RKO (cell line): ENCODE measurements at places on chromosomes 16 and 17.

DNA sequence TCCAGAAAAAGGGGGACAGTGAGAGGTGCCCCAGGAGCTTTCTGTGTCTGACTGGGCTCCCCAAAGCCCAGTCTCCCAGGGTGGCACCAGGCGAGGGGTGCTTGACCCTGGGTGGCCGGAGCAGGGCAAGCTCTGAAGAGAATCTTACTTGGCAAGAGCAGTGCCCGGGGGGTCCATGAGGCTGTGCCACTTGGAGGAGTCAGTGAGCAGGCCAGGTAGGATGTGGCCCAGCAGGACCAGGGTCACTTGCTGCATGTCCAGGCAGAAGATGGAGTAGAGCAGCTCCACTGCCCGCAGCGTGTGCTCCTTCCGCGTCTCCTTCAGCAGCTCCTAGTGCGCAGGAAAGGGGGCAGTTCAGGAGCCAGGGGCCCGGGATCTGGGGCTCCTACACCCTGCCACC, 7.3 kb downstream of the CSF3 start:
- DNase-seq: no peak

DNA sequence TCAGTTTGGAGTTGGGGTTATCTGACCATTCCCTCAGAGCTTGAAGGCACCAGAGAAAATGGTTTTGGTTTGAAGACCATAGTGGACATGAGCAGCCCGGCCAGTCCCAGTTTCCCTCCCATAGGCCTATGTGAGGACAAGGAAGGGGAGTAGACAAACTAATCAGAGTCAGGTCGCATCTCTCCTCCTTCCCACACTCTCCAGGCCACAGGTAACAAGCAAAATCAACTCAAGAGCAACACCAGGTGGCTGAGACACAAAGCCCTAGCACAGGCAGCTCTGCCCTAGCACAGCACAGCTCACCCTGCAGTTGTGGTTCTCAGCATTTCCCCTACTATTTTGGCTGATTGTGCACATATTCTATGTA, 7.2 kb downstream of the SUPT4H1 start:
- no peak for DNase-seq

DNA sequence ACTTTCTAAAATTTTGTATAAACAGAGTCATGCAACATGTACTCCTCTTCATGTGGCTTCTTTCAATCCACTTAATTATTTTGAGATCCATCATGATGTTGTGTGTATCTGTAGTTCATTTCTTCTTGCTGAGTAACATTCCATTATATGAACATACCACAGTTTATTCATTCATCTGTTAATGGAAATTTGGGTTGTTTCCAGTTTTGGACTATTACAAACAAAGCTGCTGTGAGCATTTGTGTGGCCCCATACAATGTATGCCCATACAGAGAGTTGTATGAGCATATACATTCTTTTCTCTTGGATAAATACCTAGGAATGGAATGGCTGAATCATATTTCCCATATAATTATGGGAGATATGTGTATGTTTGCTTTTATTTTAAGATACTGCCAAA, 85.6 kb downstream of the CLEC16A start:
- DNase-seq: no peak

- no peak for DNase-seq
Observed at GRCh38 chr16:30104492-30104891, 8.5 kb upstream of the YPEL3 start.

DNA sequence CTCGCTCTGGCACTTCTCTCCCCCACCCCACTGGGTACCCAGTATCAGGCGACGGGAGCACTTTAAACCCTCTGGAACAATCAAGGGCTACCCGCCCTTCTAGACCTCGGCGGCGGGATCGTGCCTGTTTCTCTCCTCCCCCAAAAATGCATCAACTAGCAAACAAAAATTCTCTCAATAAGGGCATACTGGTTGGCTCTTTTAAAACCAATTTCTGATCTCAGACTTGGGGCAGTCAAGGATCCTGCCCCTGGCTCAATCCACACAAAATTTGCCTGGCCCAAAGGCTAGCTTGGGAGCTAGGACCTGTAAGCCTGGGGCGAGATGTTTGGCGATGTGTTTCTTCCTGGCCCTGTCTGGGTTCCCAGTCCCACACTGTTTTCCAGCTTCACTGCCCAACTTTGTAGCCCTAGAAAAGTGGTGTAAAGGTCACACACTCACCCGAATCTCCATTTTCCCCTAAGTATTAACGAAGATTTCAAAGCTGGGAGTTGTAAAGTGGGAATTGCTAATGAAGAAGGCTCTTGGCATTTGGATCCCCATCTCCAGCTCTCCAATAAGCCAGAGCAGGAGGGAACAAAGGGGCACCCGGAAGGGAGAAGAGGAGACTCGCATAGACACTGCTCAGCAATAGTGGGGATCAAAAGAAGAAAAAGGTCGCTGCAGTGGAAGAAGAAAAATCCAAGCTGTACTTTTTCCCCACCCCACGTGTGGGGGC, 14.4 kb upstream of the HOXB2 start:
- no peak for DNase-seq

- no peak for DNase-seq
Observed at GRCh38 chr16:48504216-48504615, 105.8 kb downstream of the N4BP1 start.

DNA sequence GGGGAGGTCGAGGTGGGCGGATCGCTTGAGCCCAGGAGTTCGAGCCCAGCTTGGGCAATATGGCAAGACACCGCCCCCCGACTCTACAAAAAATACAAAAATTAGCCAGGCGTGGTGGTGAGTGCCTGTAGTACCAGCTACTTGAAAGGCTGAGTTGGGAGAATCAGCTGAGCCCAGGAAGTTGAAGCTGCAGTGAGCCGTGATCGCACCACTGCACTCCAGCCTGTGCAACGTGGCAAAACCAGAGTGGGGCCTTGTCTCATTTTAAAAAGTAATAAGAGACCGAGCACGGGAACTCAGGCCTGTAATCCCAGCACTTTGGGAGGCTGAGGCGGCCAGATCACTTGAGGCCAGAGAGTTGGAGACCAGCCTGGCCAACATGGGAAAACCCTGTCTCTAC, 24.4 kb upstream of the ABCC1 start:
- no peak for DNase-seq

- no peak for DNase-seq
Observed at GRCh38 chr17:12821376-12821940, 32.2 kb downstream of the ARHGAP44 start.

DNA sequence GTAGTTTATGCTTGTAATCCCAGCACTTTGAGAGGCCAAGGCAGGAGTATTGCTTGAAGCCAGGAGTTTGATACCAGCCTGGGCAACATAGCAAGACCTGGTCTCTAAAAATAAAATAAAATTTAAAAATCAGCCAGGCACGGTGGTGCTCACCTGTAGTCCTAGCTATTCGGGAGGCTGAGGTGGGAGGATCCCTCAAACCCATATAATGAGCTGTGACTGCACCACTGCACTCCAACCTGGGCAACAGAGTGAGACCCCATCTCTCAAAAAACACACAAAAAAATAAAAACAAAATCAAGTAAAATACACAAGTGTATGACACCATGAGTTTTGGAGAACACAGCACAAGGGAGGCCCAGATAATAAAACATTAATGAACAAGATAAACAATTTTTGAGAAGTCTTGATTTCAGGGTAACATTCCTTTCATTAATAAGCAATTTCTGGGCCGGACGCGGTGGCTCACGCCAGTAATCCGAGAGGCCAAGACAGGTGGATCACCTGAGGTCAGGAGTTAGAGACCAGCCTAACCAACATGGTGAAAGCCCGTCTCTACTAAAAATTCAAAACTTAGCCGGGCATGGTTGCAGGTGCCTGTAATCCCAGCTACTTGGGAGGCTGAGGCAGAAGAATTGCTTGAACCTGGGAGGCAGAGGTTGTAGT, 17.9 kb downstream of the PRPSAP1 start:
- DNase-seq: no peak

DNA sequence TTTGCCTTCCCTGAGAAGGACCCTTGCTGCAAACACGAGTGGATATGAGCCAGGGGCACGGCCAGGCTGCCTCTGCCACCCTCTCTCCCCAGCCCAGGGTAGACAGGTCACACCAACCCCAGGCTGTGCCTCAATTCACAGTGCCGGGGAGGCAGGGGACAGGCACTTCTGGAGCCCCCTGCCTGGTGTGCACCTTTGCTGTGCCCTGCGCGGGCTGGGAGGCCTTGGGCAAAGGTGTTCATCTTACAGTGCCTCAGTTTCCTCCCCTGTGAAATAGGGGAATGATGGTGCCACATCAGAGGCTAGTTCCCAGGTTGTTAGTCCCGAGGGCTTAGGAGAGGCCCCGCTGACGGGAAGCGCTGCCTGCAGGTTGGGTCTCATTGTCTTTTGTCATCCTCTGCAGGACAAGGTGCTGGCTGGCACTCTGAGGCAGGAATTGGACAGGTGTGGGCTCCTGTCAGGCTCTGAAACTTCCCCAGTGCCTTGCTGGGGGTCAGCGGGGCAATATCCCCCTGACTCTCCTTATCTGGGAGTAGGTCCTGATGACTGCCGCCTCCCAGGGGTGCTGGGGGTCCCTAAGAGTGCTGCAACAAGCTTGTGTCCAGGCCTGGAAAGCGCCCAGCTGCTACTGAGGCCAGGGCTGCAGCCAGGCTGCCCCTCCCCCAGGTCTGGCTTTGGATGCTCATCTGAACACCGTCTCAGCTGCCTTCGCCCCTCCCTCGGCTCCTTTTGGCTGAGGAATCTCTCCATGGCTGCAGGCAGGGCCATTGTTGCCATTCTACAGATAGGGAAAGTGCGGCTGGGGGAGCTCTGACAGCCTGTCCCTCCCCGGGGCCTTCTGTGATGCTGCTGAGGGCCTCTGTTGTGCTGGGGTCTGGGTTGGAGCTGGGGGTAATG, 3.1 kb downstream of the PRSS21 start:
- DNase-seq: no peak

- no peak for DNase-seq
Observed at GRCh38 chr16:86080131-86080875, 181.3 kb downstream of the IRF8 start.

GRCh38 chr17:50805486-50805885, 29.9 kb upstream of the WFIKKN2 start:
- DNase-seq: no peak

GRCh38 chr16:1610899-1611632, 806 bp downstream of the IFT140 start:
- no peak for DNase-seq

DNA sequence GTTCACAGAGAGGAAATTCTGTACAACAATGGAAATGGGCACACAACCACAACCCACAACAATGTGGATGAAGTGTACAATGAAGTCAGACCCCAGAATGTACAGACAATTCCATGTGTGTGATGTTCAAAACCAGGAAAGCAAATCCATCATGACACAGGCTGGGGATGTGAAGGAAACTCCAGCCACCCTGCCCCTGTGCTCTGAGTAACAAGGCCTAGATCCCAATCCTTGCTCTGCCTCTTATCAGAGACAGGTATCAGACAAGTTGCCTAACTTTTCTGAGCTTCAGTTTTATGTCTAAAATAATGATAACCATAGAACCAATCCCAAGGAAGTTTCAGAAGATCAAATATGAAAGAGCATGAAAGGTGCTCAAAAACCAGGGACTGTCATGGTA, 1.8 kb upstream of the C16orf95 start:
- DNase-seq: no peak

- no peak for DNase-seq
Observed at GRCh38 chr16:26177438-26177837, 485.7 kb downstream of the HS3ST4 start.

DNA sequence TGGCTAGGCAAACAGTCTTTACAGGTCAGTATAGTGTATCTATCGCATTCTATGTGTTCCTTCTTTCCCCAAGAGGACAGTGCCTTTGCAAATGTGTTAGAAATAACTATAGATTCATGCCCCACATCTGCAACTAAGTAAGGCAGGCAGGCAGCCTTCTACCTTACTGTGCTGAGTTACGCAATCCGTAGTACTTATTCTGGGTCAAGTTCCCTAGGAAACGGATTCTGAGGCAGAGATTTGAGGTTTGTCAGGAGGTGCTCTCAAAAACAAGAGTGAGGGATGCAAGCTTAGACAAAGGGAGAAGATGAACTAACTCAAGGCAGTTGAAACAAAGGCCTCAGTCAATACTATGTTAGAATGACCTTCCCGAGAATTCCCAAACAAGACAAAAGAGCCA, 12.7 kb upstream of the ANKFY1 start:
- no peak for DNase-seq

DNA sequence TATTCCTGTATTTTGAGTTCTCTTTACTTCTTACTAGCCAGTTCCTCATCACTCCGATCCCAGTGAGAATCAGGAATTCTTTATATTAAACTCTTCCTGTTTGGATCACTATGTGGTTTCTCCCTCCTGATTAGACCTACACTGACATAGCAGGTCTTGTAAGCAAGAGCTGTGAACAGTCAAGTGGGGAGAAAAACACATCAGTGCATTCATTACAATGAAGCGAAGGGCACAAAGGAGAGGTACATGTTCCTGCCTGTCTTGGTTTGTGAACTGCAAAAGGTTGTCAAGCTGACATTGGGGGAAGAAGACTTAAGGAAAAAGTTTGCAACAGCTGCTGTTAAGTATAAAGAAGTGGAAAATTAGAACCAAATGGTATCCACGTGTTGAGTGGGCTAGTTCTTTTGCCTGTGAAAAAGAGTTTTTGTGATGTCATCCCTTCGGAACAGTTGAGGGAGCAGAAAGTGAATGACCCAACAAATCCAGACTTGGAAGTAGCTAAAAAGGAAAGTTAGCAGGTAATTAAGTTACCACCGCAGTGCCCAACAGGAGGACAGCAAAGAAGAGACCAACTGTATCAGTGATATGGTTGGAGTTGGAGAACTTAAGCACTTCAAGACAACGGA, 23.0 kb upstream of the TRIM25 start:
- no peak for DNase-seq

- no peak for DNase-seq
Observed at GRCh38 chr16:58201163-58201562, 3.3 kb upstream of the CSNK2A2 start.

- no peak for DNase-seq
Observed at GRCh38 chr17:4506892-4507291, 8.2 kb downstream of the SPNS2 start.

GRCh38 chr17:40551879-40552768, 13.1 kb downstream of the CCR7 start:
- DNase-seq: no peak

- DNase-seq: no peak
Observed at GRCh38 chr16:85978291-85978775, 79.4 kb downstream of the IRF8 start.

GRCh38 chr17:28097901-28098300, 55.4 kb downstream of the NLK start:
- no peak for DNase-seq

DNA sequence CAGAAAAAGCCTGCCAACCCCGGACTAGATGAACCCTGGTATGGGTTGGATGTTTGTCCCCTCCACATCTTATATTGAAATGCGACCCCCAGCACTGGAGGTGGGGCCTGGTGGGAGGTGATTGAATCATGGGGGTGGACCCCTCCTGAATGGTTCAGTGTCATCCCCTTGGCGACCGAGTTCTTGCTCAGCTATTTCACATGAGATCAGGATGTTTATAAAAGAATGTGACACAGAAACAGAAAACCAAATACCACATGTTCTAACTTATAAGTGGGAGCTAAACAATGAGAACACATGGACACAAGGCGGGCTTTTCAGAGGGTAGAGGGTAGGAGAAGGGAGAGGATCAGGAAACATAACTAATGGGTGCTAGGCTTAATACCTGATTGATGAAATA, 576.0 kb upstream of the HSBP1 start:
- DNase-seq: no peak

GRCh38 chr16:30481381-30481780, 8.8 kb downstream of the ITGAL start:
- no peak for DNase-seq
